T-helper 1 cell treated with Interleukin-12 subunit alpha and Interleukin-12 subunit beta and Interleukin-4 antibody, amounts not matched to agents 30 ng/mL and 1 ng/mL, for 36 hours (primary cell): ENCODE measurements at places on chromosomes 4 and X. TPM values are rescaled to one million over a fixed set of nuclear protein-coding genes. Genes with fewer than 3 reads are reported as not detected.

The LDB2 gene
- total RNA-seq: not detected in 2 replicates

The KLHL13 gene
- 0.12 and 0.17 TPM in 2 replicates for total RNA-seq

The SAGE1 gene
- total RNA-seq: not detected in 2 replicates

The CCDC149 gene
- not detected in 2 replicates for total RNA-seq

The ZGRF1 gene
- total RNA-seq: 27.5 and 29.5 TPM in 2 replicates

The HPRT1 gene
- 71.7 and 75.0 TPM in 2 replicates for total RNA-seq

The KLB gene
- not detected in 2 replicates for total RNA-seq

The PCDH7 gene
- total RNA-seq: not detected in 2 replicates

The RPL34 gene
- total RNA-seq: 1,111 and 1,151 TPM in 2 replicates

The ARHGEF38 gene
- not detected in 2 replicates for total RNA-seq

The GAGE2A gene
- not detected in 2 replicates for total RNA-seq

The EXOC1L gene
- not detected in 2 replicates for total RNA-seq

The PABPC4L gene
- total RNA-seq: not detected in 2 replicates

The GPC3 gene
- total RNA-seq: 0.07 and 0.12 TPM in 2 replicates

The GPR173 gene
- total RNA-seq: not detected in 2 replicates

The CHRDL1 gene
- total RNA-seq: not detected in 2 replicates

The TFDP3 gene
- total RNA-seq: not detected in 2 replicates

The SPANXB1 gene
- not detected in 2 replicates for total RNA-seq

The CABS1 gene
- not detected in 2 replicates for total RNA-seq

The TLR10 gene
- 0.20 and 0.37 TPM in 2 replicates for total RNA-seq

The DUSP21 gene
- not detected in 2 replicates for total RNA-seq

The CFAP47 gene
- total RNA-seq: not detected in 2 replicates

The BGN gene
- total RNA-seq: not detected in 2 replicates
